Caco-2 (cell line): ENCODE measurements at places on chromosomes 7 and 10. TPM values are rescaled to one million over a fixed set of nuclear protein-coding genes. Genes with fewer than 3 reads are reported as not detected.

DNA sequence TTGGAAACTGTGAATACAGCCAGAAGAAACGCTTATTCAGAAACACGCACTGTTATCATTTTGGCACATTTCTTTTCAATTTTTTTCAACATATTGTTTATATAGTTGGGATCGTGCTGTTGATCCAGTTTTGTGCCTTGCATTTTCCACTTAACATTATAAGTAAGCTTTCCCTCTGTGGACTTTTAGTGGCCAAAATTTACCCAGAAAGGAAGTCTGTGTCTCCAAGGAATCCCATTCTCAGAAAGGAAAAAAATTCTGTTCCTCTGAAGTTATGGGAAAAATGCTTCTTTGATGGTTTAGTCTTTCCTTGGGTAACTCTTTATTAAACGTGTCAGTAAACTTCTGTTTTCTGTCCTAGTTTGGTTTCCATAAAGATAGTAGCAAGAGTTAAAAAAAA is 280.0 kb downstream of the REEP3 start:
- no peak for DNase-seq

- DNase-seq = no peak
Observed at GRCh38 chr7:6407434-6407833, 40.3 kb downstream of the DAGLB start.

Gene MACC1
- 87.7 and 96.7 TPM in 2 replicates for total RNA-seq

DNA sequence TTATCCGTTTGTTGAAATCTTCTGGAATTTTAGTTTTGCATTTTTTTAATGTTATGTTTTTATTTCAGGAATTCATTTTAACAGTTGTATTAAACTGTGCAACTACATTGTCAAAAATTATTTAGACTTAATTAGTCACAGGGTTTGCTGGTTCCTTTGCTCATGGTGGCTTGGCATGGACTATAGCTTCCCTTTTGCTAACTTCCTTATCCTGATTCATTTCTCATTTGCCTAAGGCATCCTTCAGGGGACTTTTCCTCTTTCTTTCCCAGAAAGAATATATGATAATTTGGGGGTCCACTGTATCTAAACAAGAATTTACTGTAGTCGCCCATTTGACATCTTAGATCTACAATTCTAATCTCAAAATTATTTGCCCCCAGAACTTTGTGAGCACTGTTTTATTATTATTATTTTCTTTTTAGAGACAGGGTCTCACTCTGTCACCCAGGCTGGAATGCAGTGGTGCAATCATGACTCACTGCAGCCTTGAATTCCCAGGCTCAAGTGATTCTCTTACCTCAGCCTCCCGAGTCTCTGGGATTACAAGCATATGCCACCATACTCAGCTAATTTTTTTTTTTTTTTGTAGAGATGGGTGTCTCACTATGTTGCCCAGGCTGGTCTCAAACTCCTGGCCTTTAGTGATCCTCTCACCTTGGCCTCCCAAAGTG is 13.9 kb downstream of the FIGNL1 start:
- peak; percentile 31 for DNase-seq

Gene MSS51
- total RNA-seq = 2.0 and 2.1 TPM in 2 replicates

GRCh38 chr10:95925033-95925432 is 17.3 kb downstream of the CC2D2B start:
- no peak for DNase-seq
